Activated T-cell treated with anti-CD3 and anti-CD28 coated beads for 4 hours (primary cell): ENCODE measurements at places on chromosomes 1 and 21.

DNA sequence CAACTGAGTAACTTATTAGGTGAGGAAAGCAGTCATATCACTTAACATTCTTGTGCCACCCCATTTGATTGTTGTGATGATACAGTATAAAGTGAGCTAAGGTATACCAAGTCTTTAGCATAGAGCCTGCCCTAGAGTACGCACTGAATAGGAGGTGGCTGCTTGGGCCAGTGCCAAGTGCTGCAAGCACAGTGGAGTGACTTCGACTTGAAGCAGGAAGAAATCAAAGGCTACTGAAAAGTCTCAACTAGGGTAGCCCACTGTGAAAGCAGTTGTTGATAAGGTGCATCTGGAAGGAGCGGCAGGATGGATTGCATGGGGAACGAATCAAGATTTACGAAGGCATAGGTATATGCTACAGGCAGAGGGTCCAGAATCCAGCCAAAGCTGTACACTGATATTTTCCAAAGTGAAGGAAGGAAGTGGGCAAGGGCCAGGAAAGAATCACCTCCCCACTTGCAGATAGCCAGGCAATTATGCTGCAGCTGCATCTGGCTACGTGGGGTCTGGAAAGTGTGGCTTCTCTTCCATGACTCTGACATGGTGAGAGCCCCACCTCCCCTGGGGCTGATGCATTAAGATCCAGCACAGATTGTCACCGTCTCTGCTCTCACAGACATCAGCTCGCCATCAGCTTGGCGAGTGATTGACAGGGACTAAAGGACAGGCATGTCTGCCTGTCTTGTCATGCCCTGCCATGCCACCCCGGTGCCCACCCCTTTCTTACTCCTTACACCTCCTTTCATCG lies 287.0 kb upstream of the PLXNA2 start:
- no peak for DNase-seq

GRCh38 chr1:73674945-73675561 lies 522.9 kb downstream of the LRRIQ3 start:
- DNase-seq: no peak

- DNase-seq: no peak
These were observed 595.9 kb downstream of the AJAP1 start for GRCh38 chr1:5250336-5250735.

DNA sequence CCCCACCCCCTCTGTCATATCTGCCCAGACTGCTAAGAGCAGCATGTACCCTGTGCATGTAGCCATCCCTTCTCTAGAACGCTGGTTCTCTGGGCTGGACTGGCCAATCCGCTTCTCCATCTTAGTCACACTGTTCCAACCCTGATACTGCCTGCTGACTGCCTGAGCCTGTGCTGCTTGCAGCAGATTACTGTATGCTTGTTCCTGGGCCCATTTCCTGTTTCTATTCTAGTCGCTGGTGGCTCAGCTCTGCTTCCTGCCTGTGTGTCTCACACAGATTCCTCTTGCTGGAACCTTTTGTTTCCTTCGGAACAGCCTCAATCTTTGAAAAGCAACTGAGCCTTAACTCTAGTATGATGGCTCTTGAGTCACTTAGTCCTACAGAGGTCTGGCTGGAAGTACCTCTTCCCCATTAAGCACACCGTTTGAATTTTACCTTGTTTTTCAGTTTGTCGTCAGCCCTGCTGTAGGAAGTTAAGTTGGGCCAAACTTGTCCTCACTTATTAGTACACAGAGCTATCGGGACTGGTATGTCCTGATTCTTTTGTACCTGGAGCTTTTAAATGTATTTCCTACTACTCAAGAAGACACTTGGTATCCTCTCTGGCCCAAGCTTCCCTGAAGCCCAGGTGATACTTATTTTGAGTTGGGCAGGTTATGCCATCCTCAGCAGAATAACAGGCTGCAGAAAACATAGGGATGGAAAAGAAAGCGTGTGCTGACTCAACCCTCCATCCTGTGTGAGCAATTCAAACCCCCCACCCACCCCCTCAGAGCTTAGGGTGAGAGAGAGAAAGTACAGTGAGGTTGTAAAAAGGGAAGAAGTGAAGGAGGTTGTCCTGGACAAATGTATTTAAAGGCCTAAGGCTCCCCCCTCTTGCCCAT lies 43.4 kb upstream of the PIGV start:
- peak; percentile 73 for DNase-seq

- no peak for DNase-seq
These were observed 2.2 kb downstream of the PHGDH start for GRCh38 chr1:119713749-119714456.

GRCh38 chr1:54127594-54128300 lies 25.1 kb downstream of the CDCP2 start:
- no peak for DNase-seq

DNA sequence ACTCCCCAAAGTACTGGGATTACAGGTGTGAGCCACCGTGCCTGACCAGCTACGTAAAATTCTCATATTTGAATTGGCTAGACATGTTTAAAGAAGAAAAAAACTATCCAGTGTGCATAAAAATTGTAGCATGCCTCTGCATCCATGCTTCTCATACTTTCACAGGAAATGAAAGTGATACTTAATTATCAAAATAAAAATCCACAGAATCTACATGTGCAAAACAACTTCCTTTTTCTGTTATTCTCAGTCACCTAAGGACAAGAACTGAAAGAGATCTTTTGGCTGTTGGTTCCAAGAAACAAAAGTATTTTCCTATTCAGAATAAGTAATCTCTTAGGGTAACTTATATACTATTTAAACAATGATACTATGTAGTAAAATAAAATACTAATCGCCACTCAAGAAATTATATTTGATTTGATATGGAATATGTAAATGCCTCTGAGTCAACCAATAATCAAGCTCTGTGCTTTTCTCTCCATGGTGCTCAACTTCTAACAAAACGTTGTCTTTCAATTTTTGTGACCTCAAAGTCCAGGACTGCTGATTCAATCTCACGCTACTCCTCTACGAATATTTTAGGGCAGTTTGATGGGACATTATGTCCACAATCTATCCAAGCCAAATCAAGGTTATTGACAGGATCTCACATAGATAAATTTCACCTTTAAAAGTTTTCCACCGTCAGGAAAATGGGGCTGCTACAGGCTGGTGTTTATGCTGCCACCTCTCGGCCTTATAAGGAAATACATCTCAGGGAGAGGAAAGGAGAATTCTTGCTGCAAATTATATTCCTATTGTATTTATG lies 102.7 kb downstream of the ZNF281 start:
- peak; percentile 3 for DNase-seq

- no peak for DNase-seq
These were observed 135.1 kb upstream of the F3 start for GRCh38 chr1:94676686-94677085.

DNA sequence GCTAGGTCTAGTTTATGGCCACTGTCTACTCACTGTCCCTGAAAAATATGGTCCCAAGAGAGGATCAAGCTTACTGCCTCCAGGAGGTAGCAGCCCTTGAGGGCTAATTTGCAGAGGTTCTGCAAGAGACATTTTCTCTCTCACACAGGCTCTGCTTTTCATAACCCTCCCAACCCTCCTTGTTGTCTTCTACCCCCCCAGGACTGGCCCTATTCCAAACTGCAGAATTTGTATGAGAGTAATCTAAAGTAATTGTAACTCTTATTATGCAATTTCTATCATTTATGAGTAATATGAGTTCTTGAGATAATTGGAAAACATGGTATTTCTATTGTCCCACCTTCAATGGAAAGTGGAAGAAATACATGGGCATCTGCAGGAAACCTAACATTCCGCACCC lies 70.4 kb upstream of the CD55 start:
- no peak for DNase-seq

DNA sequence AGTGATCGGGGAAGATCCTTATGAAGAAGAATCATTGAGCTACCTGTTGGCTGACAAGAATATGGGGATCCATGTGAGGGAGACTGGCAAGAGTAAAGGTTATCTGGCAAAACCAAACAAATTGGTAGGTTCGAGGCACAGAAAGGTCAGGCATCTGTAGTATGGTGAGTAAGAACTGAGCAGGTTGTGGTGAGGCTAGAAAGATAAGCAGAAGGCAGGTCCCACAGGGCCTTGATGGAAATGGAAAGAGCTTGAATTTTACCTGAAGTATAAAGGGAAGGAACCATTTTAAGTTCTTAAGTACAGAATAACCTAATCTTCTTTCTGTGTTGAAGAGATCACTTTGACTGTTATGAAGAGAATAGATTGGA lies 11.1 kb downstream of the PTPRC start:
- DNase-seq: no peak

DNA sequence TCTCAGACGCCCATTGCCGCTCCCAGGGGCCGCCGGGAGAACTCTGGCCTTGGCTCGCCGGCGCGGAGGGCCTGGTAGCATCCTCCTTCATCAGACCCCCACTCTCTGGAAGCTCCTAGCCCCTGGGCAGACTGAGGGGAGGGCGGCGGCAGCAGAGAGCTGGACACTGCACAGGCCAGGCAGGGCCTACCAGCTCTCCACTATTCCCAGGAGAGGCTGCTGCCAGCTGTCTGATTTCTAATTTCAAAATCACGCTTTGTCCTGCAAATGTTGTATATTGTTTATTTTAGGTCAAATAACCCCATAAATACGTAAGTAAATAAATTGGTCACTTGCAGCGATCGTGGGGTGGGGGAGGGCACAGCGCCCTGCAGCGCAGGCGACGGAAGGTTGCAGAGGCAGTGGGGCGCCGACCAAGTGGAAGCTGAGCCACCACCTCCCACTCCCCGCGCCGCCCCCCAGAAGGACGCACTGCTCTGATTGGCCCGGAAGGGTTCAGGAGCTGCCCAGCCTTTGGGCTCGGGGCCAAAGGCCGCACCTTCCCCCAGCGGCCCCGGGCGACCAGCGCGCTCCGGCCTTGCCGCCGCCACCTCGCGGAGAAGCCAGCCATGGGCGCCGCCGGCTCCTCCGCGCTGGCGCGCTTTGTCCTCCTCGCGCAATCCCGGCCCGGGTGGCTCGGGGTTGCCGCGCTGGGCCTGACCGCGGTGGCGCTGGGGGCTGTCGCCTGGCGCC lies at the start of gene MTARC1:
Gene MTARC1, plus strand, starts transcription at position 577 of the 732 bp plus-strand sequence. Its CDS starts 32 bp downstream, at position 609.
- DNase-seq: no peak

DNA sequence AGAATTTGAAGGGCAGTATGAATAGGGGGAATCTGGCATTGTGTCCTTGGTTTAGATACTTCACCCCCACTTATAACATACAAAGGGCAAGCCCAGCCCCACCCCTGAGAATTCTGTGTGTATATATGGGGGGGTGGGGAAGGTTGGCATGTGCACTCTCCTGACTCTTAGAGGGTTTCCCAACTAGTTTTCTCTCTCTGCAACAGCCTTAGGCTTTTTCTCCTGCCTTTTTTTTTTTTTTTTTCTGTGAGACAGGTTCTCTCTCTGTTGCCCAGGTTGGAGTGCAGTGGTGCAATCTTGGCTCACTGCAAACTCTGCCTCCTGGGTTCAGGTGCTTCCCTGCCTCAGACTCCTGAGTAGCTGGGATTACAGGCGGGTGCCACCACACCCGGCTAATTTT lies 2.9 kb upstream of the ZBED6 start:
- no peak for DNase-seq

GRCh38 chr1:203300441-203301330 lies 4.6 kb upstream of the BTG2 start:
- no peak for DNase-seq

DNA sequence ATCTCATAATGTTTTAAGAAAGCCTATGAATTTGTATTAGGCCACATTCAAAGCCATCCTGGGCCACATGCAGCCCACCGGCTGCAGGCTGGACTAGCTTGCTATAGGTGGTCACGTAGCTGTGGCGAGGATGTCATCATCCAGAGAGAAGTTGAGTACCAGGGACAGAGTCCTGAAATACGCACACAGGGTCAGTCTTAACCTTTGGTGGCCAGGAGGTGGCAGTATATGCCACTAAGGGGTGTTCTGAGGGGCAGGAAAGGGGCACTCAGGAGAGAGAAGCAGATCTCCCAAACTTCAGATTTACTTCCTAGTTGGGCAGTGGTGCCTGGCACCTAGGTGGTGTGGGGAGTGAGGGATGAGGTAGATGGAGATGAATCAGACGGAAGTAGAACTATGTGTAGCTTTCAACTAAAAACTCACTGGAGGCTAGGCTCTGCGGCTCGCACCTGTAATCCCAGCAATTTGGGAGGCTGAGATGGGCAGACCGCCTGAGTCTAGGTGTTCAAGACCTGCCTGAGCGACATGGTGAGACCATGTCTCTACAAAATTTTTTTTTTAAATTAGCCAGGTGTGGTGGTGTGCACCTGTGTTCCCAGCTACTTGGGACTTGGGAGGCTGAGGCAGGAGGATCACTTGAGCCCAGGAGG lies 16.3 kb upstream of the CDK18 start:
- peak; percentile 26 for DNase-seq

DNA sequence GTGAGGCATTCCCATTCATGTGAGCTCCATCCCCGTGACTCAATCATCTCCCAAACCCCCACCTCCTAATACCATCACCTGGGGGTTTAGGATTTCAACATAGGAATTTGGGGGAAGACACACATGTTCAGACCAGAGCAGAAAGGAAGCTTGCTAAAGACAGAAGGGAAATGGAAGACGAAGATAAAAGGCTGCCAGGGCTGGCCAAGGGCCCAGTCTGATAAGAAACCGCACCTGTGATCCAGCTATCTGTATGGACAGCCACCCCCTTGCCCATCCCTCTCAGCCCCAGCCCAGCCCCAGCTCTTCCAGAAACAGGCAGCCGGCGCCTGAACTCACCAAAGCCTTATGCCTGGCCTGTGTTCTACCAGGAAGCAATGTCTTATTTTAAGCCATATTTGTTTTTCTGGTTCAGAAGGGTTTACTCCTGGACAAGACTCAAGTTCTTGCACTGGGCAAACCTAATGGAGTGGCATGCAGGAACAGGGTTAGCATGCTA lies 198.4 kb upstream of the VAMP3 start:
- no peak for DNase-seq

DNA sequence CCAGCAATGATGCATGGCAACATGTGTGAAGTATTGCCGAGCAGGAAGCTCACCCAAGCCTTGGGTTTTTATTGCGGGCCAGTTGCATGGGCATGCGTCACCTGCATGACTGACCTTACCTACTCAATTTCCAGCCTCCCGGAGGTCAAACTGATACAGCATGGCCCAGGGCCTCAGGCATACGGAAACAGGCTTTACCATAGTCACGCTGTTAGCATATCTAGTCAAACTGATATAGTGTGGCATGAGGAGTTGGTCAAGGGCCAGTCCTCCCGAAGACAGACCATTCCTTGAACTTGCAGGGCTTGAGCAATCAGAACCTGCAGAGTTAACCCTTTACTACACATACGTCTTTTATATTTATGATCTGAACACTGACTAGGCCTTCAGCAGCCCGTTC lies 6.4 kb upstream of the DUSP12 start:
- DNase-seq: no peak

GRCh38 chr1:216847397-216848036 lies 124.3 kb upstream of the ESRRG start:
- no peak for DNase-seq
